Fibroblast of skin of left biceps (primary cell): ENCODE measurements at places on chromosomes 2 and 18.

GRCh38 chr18:45339810-45340550 lies 275.3 kb upstream of the SLC14A2 start:
- no peak for DNase-seq

GRCh38 chr18:3594760-3595368 lies 144.9 kb downstream of the TGIF1 start:
- DNase-seq: no peak

- no peak for DNase-seq
Measured at GRCh38 chr2:222859786-222860612, 837 bp upstream of the ACSL3 start.

DNA sequence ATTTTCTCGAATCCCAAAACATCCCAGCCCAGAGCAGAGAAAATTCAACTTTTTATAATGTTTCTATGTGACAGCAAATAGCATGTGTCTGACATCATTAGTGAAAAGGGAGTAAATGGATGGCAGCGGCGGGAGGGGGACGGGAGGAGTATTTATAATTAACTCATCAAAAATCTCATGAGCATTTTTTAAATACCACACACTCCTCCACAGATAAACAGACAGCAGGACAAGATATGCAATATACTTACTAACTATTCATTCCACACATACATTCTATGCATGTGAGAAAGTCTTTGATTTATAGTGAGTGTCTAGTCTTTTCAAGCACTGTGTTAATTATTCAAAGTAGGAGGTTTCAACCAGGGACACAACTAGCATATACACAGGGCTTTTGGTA lies 107.6 kb downstream of the LRP2 start:
- no peak for DNase-seq

GRCh38 chr2:38508311-38509039 lies 94.3 kb downstream of the HNRNPLL start:
- no peak for DNase-seq

GRCh38 chr18:80200171-80200931 lies 47.0 kb downstream of the PARD6G start:
- DNase-seq: no peak

DNA sequence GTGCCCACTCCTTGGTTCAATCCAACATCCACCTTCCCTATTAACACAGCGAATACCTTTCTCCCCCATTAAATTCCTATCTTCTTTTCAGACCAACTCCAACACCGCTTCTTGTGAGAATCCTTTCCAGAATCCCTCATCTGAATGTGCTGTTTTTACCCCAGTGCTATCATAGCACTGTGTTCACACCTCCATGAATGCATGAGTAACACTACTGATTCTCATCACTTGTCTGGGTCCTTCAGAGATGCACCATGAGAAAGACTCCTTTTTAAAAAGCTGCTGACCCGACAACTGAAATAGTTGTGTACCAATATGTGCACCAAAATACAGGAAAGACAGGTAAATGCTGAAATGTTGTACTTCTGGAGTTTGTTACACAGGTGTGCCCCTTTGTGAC lies 18.8 kb downstream of the MGAT4A start:
- DNase-seq: no peak

- no peak for DNase-seq
Measured at GRCh38 chr2:37367310-37367709, 22.9 kb downstream of the QPCT start.

DNA sequence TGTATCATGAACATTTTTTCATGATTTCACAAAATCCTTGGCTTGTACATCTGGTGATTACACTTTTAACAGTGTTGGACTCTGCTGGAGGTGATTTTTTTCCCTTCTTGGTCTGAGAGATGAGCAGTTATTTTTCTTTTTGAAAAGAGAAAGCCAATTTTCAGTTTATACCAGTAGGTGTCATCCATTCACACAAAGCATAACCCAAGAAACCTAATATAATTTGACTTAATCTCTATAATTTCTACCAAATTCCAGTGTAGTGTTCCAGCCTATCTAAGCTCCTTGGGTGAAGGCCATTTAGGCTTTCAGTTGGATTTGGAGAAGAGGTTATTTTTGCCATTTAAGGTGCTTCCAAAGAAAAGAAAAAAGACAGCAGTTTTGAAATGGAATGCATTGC lies 7.7 kb upstream of the ICOS start:
- DNase-seq: no peak
